ENCODE measurements at places on chromosomes 3 and 15.

DNA sequence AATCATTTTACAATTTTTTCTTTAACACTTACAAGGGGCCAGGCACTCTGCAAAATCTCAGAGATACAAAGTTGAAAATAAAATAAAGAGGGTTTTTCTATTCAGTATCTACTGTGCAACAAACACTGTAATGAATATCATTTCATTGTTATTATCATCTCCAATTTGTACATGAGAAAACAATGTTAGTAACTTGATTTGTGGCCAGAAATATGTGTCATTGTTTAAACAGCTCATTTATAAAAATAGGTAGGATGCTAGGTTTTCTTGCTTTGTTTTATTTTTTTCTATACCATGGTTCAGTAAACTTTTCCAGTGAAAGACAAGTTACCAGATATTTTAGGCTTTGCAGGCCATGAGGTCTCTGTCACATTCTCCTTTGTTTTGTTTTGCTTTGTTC lies 318.1 kb upstream of the UBE2E2 start:
- no peak for DNase-seq

DNA sequence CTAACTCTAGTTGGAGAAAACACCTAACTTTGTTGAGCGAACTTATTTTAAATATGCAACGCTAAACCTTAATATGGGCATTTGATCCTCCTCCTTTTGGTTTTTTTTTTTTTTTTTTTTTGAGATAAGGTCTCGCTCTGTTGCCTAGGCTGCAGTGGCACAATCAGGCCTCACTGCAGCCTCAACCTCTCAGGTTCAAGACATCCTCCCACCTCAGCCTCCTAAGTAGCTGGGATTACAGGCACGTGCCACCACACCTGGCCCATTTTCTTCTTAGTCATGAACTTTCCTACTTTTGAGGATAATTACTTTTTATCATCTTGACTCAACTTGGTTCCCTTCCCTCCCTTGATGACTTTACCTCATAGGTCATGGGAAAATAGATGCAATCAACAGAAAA lies 3.9 kb downstream of the NUSAP1 start:
- no peak for DNase-seq

DNA sequence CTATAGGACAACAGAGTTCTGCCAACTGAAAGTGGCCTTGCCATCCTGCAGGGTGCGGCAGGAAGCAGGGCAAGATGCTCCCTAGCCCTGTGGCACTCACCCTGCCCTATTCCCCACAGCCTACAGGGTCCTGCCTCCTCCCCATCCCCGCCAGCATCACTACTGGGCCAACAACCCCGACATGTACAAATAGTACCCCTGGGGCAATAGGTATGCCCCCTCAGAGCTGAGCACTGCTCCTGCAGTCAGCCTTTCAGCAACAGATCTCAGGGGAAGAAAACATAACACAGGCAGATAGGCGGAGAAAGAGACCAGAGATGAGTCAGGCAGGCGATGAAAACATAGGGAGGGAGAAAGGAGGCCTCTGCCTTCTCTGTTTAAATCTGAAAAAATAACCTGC lies 74.7 kb downstream of the XXYLT1 start:
- no peak for DNase-seq

DNA sequence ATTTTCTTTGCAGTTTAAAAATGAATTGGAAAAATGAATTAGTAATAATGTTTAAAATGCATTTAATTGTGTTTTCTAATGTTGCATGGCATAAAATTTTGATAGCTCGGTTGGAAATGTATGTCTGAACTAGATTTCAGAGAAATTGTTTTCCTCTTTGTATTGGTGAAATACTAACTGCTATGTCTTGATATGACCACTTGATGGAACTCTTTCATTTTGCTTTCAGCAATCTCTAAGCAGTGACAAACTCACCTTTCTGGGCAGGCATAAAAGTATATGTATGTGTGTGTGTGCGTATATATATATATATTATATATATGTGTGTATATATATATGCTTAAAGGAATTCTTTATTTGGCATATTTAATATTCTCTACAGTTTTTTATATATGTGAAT lies 239.3 kb upstream of the ZNF717 start:
- no peak for DNase-seq

- no peak for DNase-seq
Measured at GRCh38 chr15:86384186-86384585, 304.5 kb downstream of the AGBL1 start.

DNA sequence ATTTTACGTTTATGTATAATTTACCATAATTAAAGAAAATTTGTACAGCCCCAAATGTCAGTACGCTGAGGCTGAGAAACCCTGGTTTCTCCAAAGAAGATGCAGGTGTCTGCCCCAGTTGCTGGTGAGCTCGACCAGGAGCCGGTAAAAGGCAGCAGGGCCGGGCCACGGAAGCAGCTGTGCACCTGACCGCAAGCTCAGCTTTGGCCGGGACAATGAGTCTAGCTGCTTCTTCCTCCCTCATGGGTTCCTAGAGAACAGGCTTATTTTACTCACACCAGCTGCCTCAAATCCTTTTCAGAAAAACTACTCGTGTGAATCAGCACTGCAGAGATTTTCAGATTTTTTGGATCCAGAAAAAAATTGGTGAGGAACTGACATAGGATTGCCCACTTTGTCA lies 18.0 kb upstream of the ZXDC start:
- no peak for DNase-seq

- DNase-seq = no peak
Measured at GRCh38 chr15:48814286-48814685, 3.4 kb upstream of the CEP152 start.

GRCh38 chr3:23720885-23721284 lies 84.9 kb upstream of the UBE2E1 start:
- no peak for DNase-seq

GRCh38 chr3:38027466-38028465 lies 1.7 kb downstream of the PLCD1 start:
- DNase-seq = no peak

- no peak for DNase-seq
Measured at GRCh38 chr3:186095561-186096081, 13.3 kb downstream of the ETV5 start.

DNA sequence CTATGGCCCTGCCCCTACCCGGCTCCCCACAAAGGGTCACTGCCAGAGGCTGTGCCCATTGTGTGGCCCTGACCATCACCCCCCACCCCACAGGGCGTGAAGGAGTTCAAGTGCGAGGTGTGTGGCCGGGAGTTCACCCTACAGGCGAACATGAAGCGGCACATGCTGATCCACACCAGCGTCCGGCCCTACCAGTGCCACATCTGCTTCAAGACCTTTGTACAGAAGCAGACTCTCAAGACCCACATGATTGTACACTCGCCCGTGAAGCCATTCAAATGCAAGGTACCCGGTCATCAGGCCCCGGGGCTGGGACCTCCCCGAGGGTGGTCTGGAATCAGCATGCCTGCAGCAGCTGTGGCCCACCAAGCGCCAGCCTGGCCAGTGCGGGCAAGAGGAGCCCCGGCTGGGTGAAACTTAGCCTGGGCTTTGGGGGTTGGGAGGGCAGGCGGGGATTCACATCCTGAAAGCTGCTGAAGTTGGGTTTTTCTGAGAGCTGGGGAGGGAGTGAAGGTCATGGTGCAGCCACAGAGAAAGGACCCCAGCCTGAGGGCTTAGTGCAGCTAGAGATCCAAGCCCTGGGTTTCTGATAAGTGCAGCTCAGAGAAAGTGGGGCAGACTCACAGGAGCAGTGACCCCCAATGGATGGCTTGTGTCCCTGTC lies 29.2 kb downstream of the IDH2 start:
- no peak for DNase-seq
